Activated CD4-positive, alpha-beta T cell treated with anti-CD3 and anti-CD28 coated beads, Interleukin-2, amount 50 U/mL, for 1 hour (primary cell): ENCODE measurements at places on chromosomes 1 and 21.

DNA sequence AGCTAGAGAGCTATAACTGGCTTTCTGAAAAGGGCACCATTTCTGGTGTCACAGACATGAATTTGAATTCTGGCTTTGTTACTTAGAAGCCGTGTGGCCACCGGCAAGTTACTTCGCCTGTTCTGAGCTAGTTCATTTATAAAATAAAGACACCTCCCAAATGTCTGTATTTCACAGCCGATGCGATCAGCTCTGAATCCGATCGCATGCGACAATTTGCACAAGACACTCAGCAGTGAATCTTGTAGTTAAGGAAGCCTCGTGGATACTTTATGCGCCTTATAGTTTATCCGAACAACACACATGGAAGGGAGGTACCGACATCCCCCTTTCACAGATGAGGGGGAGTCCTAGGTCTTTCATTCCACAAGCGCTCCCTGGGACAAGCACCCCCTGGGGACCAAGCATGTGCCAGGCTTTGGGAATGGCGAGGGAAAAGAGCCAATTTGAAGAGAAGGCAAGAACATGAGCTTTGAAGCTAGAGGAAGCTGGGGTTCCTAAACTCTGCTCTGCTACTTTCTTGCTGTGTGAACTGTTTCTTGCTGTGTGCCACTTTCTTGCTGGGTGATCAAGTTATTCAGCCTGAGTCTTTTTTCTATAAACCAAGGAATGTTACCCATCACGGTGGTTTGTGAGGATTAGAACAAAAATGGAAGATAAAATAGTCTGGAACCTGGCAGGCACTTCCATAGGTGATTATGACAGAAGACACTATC, 3.9 kb downstream of the ID3 start:
- no peak for DNase-seq

DNA sequence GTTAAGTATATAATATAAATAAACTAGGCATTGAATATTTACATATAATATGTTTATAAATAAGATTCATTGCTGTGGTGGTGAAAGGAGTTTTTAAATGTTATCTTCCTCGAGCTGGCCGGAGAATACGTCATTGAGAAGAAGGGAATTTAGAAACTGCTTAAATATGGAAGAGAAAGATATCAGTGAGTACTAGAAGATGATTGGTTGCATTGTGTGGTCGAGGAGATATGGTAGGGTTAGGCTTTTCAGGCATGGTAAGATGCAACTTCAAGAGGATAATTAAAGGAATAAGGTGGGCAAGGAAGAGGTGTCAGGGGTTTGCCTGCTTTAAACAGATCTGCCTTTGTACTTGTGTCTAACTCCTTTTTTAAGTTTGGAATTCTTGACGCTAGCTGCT, 73.5 kb downstream of the RPS6KC1 start:
- no peak for DNase-seq

DNA sequence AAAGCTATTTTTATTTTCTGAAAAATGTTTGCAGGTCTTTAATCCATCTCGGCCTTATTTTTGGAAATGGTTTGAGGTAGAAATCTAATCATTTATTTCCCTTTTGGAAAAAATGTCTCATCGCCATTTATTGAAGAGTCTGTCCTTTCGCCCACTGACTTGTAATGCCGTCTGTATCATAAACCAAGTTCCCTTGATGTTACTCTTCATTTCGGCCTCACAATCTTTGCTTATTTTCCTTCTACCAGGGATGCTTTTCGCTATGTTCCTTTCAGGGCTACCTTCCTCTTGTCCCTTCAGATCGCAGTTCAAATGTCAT, 422 bp upstream of the RLF start:
- no peak for DNase-seq

- no peak for DNase-seq
These were observed 57.8 kb downstream of the EPB41 start for GRCh38 chr1:28971980-28972771.

DNA sequence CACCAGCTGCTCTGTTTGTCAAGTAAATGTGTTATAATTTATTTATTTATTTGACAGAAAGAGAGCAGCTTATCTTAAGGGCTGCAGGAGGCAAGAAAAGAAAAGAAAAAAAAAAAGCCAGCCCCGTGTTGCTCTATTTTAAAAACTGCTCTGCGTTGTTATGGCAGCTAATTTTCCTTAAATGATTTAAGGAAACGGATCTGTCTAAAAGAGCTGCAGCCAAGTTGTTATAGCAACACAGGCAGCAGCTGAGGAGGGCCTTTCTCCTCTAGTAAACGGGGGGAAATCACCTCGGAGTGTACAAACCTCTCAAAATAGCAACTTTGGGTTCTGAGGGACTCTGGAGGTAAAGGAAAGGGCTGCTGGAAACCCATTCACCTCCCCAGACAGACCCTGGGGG, 149.2 kb downstream of the BEND5 start:
- DNase-seq, result no peak

DNA sequence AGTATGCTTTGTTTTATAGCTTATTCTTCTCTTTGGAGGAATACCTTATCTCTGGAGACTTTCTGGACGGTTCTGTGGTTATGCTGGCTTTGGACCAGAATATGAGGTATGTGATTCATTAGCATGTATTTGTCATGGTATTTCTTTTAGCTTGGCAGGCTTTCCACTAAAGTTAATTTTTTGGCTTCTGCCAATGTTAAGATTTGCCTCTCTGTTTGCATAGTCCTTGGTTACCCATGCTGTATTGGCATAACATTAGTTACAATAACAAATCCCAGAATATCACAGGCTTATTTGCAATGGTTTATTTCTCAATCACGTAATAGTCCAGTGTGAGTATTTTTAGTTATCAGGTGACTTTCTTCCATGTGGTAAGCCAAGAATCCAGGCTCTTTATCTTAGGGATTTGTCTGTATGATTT, 9.7 kb downstream of the ZMPSTE24 start:
- DNase-seq, result no peak
